ENCODE measurements at places on chromosomes 5 and 9.

GRCh38 chr5:18395126-18396110 lies 761.2 kb downstream of the TAF11L14 start:
- DNase-seq = no peak
- no peaks in the 10 kb centered on the region for H3K27me3 ChIP-seq
- no peak overlapping the region for H3K4me3 ChIP-seq
- no peak overlapping the region for H3K27ac ChIP-seq

DNA sequence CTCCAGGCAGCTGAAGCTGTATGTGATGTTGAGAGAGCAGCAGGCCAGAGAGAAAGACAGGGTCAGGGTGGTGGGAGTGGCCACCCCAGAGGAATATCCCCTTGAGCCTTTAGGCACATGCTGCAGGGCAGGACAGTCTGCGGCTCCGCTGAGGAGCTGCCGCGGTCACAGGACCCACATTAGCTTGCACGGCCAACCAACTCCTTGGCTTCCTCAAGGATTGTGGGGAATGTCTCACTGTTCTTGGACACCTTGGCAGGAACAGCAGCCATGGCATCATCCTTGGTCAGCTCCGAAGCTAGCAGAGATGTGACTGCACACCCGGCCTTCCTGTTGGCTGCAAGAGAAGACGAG lies 27.8 kb downstream of the PCDHGC5 start:
- no peak for DNase-seq
- no peak overlapping the region for H3K4me3 ChIP-seq
- H3K27ac ChIP-seq = peak overlapping the region; percentile 85
- H3K4me1 ChIP-seq = peaks cover 16% of the 10 kb centered on the region

- DNase-seq = no peak
- H3K4me1 ChIP-seq = peaks cover 29% of the 10 kb centered on the region
- peaks cover 41% of the 10 kb centered on the region for H3K36me3 ChIP-seq
- H3K27ac ChIP-seq = no peak overlapping the region
These were observed 7.1 kb downstream of the INPP5E start for GRCh38 chr9:136432591-136432990.

DNA sequence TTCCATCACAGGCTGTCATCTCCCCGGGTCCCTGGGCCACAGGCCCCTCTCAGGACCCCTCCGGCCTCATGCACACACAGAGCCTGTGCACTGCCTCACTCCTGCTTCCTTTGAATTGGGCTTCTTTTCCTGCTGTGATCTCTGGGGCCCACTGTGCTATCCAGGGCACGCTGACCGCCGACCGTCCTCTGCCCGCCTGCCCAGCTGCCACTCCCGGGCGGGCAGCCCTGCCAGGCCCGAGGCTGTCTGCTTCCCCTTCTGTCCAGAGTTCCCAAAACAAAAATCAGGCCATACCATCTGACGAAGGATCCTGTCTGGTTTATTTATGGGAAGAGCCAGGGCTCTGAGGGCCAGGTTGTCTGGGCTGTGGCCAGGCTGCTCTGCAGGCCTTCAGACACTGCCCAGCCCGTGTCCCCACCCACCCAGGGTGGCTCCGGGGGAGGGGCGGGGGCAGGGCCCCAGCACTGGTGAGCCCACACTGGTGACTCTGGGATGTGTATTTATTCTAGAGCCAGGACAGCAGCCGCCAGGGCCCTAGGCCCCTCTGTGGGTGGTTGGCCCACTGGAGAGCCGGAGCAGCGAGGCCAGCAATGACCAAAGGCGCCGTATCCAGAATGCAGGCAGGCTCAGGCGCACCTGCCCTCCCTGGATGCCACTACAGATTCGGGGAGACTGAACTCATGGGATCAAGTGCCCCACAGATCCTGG lies 57.0 kb downstream of the ADAMTS2 start:
- H3K27ac ChIP-seq = no peak overlapping the region
- no peaks in the 10 kb centered on the region for H3K27me3 ChIP-seq
- H3K4me1 ChIP-seq = peaks cover 30% of the 10 kb centered on the region
- H3K36me3 ChIP-seq = no peaks in the 10 kb centered on the region
- DNase-seq = peak; percentile 39
- H3K4me3 ChIP-seq = no peak overlapping the region

DNA sequence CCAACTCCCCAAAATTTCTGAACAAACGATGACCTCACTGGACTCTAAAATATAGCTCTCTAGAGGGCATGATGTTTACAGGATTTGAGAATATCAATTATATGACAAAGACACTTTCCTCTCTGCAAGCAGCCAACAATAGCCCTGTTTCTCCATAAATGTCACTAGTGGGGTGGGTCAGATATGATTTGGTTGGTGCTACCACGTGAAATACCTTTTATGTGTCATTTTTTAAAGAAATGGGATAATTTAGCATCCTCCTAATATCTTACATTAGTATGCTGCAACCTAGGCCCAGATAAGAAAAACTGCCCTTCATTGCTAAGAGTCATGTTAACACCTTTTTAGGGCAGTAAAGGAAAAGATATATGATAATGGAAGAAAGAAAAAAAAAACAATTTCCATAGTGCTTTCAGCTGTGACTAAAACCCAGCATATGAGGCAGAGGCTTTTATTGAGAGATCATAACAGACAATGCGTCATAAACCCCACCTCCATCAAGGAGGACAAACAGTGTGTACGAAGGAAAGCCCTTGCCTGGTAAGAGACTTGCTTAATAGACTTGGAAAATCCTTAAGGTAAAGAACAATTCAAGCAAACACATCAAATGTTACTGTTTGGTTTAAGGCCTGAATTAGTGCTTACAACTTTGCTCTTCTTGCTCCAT lies 372.4 kb upstream of the PAPPA start:
- no peak for DNase-seq
- H3K4me3 ChIP-seq = no peak overlapping the region
- no peaks in the 10 kb centered on the region for H3K27me3 ChIP-seq
- no peak overlapping the region for H3K27ac ChIP-seq

Measured in spleen (tissue), 13 donors.